IMR-90 (cell line): ENCODE measurements at places on chromosomes 7 and 10.

DNA sequence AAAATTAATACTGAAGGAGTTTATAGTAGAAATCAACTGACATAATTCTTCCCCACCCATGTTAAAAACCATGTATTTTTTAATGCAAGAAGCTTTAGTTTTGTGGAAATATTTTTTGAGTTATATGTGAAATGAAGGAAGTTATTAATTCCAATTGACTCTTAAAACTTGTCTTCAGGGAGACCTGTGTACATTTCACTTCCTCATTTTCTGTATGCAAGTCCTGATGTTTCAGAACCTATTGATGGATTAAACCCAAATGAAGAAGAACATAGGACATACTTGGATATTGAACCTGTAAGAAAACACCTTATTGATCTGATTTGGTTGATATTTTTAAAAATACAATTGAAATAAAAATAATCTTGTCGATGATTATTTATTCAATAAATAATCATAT is 33.3 kb downstream of the CD36 start:
- DNase-seq = no peak
- no peaks in the 10 kb centered on the region for H3K27me3 ChIP-seq
- H3K4me3 ChIP-seq = no peak overlapping the region
- no peaks in the 10 kb centered on the region for H3K4me1 ChIP-seq
- H3K36me3 ChIP-seq = no peaks in the 10 kb centered on the region
- no peak overlapping the region for H3K27ac ChIP-seq

DNA sequence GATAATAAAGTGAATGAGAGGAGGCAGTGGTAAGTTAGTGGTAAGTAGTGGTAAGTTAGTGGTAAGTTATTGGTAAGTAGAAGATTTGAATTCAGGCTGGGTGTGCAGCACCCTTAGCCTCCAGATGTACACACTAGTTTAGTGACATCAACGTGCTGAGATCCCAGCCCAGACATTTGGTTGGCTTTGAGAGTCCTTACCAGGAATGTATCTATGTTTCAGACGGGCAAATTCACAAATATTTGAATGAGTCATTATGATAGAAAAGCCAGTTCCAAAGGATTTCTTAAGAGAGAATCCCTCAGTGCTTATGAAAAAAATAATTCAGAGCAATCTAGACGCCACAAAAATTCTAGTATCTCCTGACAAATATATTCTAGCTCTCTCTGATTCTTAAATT is 70.0 kb downstream of the ARL4A start:
- DNase-seq = peak; percentile 91
- H3K27ac ChIP-seq = no peak overlapping the region
- no peaks in the 10 kb centered on the region for H3K36me3 ChIP-seq

DNA sequence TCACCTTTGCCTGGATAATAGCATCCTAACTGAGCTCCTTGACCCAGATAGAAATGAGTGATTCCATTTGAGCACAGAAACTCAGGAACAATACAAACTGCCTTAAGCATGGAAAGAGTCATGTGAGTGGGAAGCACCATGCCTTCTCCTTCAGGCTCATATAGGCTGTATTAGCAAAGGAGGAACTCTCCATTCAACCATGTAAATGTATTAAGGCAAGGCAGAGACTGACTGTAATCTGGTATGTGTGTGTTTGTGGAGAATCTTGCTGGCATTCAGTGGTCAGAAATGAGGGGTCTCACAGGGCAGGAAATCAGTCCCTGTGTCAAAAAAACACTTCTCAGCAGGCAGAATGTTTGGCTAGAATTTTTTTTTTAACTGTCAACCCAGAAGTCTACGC is 40.2 kb downstream of the COA1 start:
- no peak overlapping the region for H3K27ac ChIP-seq
- H3K4me1 ChIP-seq = peaks cover 10% of the 10 kb centered on the region
- no peak for DNase-seq
- no peaks in the 10 kb centered on the region for H3K27me3 ChIP-seq
- no peaks in the 10 kb centered on the region for H3K36me3 ChIP-seq

GRCh38 chr7:129862682-129863081 is 90.1 kb downstream of the UBE2H start:
- H3K4me3 ChIP-seq = no peak overlapping the region
- peaks cover 23% of the 10 kb centered on the region for H3K4me1 ChIP-seq
- no peak overlapping the region for H3K27ac ChIP-seq
- DNase-seq = no peak
- H3K36me3 ChIP-seq = peaks cover 2% of the 10 kb centered on the region

- DNase-seq = no peak
- no peak overlapping the region for H3K4me3 ChIP-seq
- no peak overlapping the region for H3K27ac ChIP-seq
These were observed 9.2 kb upstream of the NT5C2 start for GRCh38 chr10:103202319-103202718.

- no peaks in the 10 kb centered on the region for H3K4me1 ChIP-seq
- H3K27me3 ChIP-seq = no peaks in the 10 kb centered on the region
- DNase-seq = no peak
- no peaks in the 10 kb centered on the region for H3K36me3 ChIP-seq
These were observed 98.7 kb downstream of the NOC3L start for GRCh38 chr10:94264085-94264484.

DNA sequence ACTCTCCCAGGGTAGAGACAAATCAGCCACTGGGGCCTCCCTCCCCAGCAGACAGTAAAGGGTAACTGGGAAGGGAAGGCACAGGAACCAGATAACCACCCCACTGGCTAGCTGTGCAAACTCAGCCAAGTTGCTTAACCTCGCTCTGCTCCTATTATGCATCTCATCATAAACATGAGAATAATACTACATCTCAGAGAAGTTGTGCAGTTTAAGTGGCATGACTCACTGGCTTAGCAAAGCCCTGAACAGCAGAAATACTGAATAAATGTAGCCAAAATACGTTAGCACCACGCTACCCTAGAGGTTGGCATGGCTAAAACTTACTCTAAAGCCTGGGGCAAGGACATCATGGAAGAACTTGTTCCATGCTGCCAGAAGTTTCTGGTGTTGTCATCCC is 128.1 kb upstream of the ANK3 start:
- no peak overlapping the region for H3K4me3 ChIP-seq
- peaks cover 1% of the 10 kb centered on the region; the same call in 1 of the 2 replicates for H3K27me3 ChIP-seq
- H3K4me1 ChIP-seq = no peaks in the 10 kb centered on the region

DNA sequence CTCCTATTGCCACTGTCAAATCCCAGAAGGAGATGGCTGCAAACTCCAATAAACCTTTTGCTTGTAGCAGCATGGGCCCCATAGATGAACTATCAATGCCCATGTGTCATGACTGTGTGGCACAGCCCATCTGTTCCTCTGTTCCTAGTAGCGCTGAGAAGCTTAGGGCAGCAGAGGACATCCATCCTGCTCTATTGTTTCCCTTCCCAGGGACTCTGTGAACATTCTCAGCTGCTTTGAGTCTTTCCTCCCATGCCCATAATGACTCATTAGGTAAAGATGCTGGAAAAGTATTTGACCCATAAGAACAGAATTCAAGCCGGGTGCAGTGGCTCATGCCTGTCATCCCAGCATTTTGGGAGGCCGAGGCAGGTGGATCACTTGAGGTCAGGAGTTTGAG is 28.3 kb downstream of the STMP1 start:
- DNase-seq = peak; percentile 72
- peaks cover 2% of the 10 kb centered on the region for H3K36me3 ChIP-seq
- no peak overlapping the region for H3K4me3 ChIP-seq
- H3K27ac ChIP-seq = no peak overlapping the region
- no peaks in the 10 kb centered on the region for H3K27me3 ChIP-seq
- peaks cover 2% of the 10 kb centered on the region for H3K4me1 ChIP-seq

DNA sequence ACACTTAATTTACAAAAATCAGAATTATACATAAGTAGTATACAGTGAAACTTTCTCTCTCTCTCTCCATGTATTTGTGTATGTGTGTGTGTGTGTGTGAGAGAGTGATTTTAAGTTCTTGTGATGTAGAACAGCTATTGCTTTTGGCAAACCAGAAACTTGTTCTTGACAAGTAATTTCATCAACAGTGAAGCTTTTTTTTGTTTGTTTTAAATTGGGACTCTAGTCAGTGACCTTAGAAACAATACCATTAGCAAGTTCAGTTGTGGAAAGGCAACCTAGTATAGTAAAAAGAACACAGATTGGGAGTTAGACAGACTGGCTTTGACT is 319.1 kb downstream of the PTEN start:
- no peak overlapping the region for H3K4me3 ChIP-seq
- no peak overlapping the region for H3K27ac ChIP-seq
- H3K36me3 ChIP-seq = no peaks in the 10 kb centered on the region
- no peaks in the 10 kb centered on the region for H3K27me3 ChIP-seq

DNA sequence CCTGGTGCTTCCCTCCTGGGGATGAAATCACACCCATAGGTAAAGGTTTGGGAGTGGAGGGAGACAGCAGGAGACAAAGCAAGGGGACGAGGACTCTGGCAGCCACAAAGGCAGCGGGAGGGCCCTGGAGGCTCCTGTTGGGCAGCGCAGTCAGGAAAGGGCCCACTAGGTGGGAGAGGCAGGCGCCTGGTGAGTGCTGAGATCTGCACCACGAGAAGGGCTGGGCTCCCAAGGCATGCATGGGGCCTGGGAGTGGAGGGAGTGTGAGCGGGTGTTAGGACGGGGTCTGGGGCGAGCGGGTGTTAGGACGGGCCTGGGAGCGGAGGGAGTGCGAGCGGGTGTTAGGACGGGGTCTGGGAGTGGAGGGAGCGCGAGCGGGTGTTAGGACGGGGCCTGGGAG is 13.0 kb downstream of the GET4 start:
- H3K4me3 ChIP-seq = no peak overlapping the region
- peaks cover 52% of the 10 kb centered on the region for H3K36me3 ChIP-seq
- no peak for DNase-seq
- H3K27ac ChIP-seq = no peak overlapping the region
- H3K27me3 ChIP-seq = no peaks in the 10 kb centered on the region

- peaks cover 12% of the 10 kb centered on the region for H3K4me1 ChIP-seq
- peak overlapping the region; percentile 100 for H3K27ac ChIP-seq
- peak overlapping the region; percentile 91 for H3K4me3 ChIP-seq
- no peaks in the 10 kb centered on the region for H3K27me3 ChIP-seq
These were observed 1.9 kb downstream of the FOXK1 start for GRCh38 chr7:4683884-4684565.
